Daoy (cell line): ENCODE measurements at places on chromosomes 13 and 19. TPM values are rescaled to one million over a fixed set of nuclear protein-coding genes. Genes with fewer than 3 reads are reported as not detected.

DNA sequence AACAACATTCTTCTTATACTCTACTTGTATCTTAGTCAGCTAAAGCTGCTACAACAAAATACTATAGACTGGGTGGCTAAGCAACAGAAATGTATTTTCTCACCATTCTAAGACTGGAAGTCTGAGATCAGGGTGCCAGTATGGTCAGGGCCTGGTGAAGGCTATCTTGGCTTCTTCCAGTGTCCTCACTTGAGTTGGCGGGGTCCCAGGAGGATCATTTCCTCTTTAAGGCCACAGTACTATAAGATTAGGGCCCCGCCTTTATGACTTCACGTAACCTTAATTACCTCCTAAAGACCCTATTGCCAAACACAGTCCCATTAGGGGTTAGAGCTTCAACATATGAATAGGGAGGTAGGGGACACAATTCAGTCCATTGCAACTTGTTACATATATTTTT is 30.7 kb upstream of the DOCK9 start:
- DNase-seq, result no peak

- no peak for DNase-seq
Observed at GRCh38 chr13:110945928-110946570, 31.2 kb upstream of the ANKRD10 start.

DNA sequence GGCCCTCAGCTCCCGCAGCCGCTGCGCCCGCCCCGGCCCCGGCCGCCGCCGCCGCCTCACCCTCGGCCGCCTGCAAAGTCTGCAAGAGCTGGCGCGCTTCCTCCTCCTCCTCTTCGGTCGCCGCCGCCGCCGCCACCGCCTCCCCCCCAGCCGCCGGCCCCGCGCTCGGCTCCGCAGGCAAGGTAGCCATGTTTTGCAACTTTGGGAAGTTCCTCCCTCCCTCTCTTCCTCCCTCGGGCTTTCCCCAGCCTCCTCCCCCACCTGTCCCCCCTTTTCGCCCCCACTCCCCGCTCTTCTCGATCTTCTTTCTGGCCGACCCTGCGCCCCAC is 433 bp downstream of the SIX5 start:
- DNase-seq, result peak; percentile 74

FFAR1 gene
- not detected in 2 replicates for total RNA-seq

- DNase-seq, result no peak
Observed at GRCh38 chr13:106609116-106609515, 41.2 kb upstream of the ARGLU1 start.

- no peak for DNase-seq
Observed at GRCh38 chr19:55720801-55721200, 17.4 kb downstream of the NLRP9 start.

GRCh38 chr19:15291089-15291488 is 41.2 kb downstream of the BRD4 start:
- DNase-seq, result no peak

GRCh38 chr19:48636859-48637448 is at the start of gene DBP:
TSS of gene DBP (minus strand) at chr19:48637379. CDS start at chr19:48636994, 385 bp downstream.
- DNase-seq, result peak; percentile 55

HSPB6 gene
- 0.06 TPM in 1 of 2 replicates, not detected in the other for total RNA-seq

ZNF829 gene
- total RNA-seq, result 5.9 and 9.2 TPM in 2 replicates

DNA sequence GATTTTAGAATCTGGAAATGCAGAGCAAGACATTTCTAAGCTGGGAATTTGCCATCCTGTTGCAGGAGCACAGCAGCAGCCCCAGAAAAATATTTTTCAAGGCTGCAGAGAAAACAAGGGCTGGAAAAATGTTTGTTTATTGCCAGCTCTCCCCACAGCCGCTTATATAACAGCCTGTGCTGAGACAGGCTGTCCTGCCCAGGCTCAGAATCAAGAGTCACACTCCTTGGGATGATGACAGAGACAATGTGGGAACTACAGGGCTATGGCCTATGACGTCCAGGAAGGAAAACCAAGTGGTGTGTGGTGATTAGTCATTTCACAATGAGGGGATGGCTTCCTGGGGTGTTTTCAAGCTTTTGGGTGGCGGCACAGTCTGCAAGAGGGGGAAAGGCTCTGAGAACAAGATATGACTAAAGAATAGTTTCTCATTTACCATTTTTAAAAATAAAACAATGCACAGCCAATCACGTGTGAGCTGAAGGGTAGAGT is 136.3 kb upstream of the SERP2 start:
- DNase-seq, result peak; percentile 76

DNA sequence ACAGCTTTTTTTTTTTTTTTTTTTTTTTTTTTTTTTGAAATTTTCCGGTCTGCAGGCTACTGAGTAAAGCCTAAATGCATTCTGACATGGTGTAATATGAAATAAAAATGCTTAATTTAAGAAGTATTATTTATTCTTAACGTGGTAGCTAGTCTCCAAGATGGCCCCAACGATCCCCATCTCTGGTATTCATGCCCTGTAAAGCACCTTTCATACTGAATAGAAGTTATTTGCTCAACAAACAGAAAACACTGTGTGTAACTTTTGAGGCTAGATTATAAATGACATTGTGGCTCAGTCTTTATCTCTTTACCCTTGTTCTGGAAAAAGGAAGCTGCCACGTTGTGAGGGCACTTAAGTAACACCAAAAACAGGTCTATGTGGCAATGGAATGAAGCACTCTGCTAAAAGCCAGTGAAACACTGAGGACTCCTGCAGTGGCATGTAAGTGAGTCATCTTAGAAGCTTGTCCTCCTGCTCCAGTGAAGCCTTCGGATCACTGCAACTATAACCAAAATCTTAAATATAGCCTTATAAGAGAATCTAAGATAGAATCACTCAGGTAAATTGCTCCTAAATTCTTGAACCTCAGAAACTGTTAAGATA is 128.7 kb downstream of the UGGT2 start:
- peak; percentile 37 for DNase-seq

AMER2 gene
- total RNA-seq, result 0.40 TPM in 1 of 2 replicates, not detected in the other

DNA sequence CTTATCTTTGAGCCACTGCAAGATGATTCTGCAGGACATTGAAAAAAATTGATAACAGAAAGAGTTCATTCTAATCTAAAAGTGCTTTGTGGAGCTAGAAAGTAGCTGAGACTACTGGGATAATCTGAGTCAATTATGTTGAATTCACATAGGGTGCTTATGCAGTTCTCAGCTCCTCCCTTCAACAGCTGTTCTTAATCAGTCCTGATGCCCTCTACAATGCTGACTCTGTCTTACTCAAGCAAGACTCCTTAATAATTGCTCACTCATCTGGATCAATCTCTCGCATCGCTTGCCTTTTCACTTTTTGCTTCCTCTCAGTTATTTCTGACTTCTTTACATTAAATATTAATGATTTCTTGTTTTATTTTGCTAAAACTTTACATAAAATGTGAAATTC is 182.1 kb downstream of the PCDH17 start:
- DNase-seq, result no peak

DNA sequence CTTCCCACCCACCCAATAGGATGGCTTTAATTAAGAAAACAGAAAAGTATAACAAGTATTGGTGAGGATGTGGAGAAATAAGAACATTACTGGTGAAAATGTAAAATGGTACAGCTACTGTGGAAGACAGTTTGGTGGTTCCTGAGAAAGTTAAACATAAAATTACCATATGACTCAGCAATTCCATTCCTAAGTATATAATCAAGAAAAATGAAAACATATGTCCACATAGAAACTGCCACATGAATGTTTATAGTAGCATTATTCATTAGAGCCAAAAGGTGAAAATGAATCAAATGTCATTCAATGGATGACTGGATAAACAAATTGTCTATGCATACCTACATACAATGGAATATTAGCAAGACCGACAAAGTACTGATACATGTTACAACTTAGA is 16.9 kb downstream of the DZIP1 start:
- no peak for DNase-seq

DNA sequence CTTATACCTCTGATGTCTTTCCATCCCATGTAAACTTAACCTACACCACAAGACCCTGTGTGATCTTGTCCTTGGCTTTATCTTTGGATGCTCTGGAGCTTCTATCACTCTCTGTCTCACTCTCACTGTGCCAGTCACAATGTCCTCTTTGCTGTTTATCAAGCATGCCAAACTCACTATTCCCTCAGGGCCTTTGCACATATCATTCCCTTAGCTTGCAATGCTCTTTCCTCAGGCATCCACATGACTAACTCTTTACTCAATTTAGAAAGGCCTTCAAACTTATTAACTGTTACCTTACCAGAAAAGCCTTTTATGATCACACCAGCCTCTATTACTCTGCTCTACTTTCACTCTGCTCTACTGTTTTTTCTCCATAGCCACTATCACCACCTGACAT is 354.1 kb downstream of the RFC3 start:
- DNase-seq, result no peak

DNA sequence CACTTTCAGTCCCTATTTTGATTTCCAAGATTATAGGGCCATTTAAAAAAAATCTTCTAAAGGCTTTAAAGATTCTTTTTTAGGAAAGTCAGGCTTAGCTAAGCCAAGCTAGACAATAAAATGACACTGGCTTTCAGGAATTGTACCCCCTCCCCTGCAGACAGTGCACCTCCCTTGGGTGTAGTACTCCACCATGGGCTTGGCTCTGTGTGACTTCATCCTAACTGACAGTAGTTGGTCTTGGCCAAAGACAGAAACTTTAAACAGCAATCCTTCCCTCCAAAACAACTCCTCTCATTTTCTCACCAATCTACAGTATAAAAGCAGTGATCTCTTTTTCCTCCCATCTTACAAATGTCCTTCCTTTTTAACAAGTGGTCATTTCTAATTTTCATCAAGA is 283.0 kb downstream of the DNAJC15 start:
- no peak for DNase-seq

DNA sequence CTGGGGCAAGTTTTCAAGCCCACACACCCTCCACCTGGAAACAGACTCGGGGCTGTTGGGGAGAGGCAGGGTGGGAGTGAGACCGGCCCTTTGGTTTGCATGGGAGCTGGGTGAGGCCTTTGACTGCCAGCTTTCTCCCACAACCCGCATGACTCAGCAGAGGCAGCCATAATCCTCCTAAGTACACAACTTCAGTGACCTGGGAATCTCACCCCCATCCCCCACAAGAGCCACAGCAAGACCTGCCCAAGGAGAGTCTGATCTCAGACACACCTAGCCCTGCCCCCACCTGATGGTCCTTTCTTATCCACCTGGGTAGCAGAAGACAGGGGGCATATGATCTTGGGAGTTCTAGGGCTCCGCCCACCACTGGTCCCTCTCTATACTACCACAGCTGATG is 1615.4 kb downstream of the EFNB2 start:
- DNase-seq, result no peak

DNA sequence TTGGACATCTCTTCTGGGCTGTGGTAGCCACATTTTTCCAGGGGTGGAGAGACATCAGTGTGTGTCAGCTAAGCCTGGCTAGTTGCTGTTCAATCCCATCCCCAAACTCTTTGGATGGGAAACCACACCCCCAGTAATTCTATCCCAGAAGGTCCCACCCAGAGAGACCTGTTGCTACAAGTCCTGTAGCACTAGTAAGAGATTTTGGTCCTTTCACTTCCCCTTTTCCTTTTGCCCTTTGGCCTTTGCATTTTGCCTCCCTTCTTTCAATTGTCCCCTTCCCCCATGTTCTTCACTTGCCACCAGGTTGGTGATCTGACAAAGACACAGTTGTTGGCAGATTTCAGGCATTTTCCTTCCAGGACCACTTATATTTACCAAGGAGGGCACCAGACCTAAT is 3.8 kb downstream of the CBY2 start:
- no peak for DNase-seq

DNA sequence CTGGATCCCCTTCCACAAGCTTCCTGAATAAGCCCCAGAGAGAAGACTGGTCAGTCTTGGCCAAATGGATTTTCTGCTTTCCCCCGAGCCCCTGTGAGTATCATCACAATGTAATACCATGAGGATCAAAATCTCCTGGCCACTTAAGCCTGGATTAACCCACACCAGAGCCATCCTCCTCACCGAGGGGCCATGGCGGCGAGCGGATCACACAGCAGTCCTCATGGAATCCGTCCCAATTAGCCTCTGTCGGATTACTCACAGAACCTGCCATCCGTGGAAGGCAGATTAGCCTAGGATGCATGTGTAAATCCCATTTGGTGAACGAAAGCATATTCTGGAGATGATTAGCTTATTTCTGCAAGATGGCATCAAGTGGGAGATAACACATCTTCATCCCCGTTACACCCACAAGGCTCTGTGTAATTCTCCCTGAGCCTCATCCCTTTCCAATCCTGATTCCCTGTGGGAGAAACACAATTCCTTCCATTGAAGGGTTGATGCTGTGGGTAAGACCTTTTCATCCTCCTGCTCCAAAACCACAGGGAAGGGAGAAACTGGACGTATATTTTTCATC is 42.5 kb downstream of the GNG7 start:
- DNase-seq, result no peak

DNA sequence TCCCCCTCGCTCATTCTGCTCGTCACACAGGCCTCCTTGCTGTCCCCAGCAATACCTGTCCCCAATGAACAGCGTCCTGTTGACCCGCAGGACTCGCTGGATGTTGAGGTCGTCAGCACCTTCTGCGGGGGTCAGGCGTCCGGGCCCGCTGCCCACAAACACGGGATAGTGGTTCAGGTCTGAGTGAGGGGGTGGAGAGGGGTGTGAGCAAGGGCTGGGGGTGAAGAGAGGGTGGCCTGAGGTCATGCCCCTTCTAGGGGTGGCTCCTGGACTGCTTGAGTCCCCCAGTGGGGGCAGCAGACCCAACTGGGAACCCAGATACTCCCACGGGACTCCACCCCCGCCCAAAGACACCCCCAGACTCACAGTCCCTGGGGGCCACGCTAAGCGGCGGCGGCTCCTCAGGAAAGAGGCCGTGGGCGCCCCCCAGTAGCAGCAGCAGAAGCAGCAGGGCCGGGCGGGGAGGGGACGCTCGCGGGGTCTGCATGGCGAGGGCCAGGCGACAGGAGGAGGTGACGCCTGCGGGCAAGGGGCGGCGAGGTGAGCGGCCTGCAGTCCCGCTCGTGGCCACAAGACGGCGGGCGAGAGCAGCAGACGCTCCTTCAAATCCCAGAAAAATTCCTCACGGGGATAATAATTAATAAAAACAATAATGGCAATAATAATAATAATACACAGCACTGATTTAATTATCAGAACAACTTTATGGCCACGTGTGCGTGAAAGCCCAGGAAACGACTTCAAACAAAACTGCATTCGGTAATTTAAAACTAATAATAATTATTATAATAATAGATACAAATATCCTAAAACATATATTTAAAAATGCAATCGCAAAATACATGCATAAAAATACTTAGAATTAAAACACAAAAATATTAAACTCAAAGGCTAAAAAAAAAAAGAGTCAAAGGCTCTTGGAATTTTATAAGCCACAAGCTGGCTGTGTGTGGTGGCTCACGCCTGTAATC is 1.2 kb downstream of the SEMA6B start:
- peak; percentile 53 for DNase-seq

DNA sequence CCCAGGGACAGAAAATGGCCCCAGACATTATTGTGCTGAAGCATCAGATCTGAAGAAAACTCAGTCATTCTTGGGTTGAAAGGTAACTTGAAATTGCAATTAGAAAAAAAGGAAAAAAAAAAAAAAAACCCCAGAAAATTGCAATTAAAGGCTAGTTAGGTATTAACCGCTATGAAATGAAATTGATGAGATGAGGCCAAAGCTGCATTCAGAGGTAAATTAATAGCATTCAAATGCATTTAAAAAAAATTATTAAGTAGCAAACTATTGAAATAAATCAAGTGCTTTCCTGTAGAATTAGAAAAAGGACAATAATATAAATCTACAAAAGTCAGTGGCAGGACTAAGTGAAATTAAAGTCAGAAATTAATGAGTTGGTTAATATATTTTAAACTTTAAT is 6.4 kb downstream of the PGLS start:
- no peak for DNase-seq

- DNase-seq, result no peak
Observed at GRCh38 chr13:110890279-110891165, 24.3 kb downstream of the ANKRD10 start.

GRCh38 chr19:18723871-18724377 is 40.4 kb downstream of the CRTC1 start:
- DNase-seq, result no peak

SIGLEC14 gene
- 0.18 and 0.34 TPM in 2 replicates for total RNA-seq
